ENCODE measurements at places on chromosomes 1 and 21. TPM values are rescaled to one million over a fixed set of nuclear protein-coding genes. Genes with fewer than 3 reads are reported as not detected.

RTCA gene
- total RNA-seq: 23.4 TPM

HES3 gene
- not detected for total RNA-seq

NGF gene
- total RNA-seq: 2.2 TPM

RNU1-3 gene
- total RNA-seq: not detected

DMRTA2 gene
- 0.22 TPM for total RNA-seq

LRRC71 gene
- total RNA-seq: 0.24 TPM

AMY1C gene
- not detected for total RNA-seq

SLFNL1 gene
- total RNA-seq: not detected

CCDC24 gene
- 8.9 TPM for total RNA-seq

GRHL3 gene
- total RNA-seq: 0.65 TPM

MAP1LC3C gene
- not detected for total RNA-seq

FAM43B gene
- total RNA-seq: 4.6 TPM

ATAD3B gene
- total RNA-seq: 2.5 TPM

CD84 gene
- total RNA-seq: not detected

VSIG8 gene
- not detected for total RNA-seq

CELSR2 gene
- total RNA-seq: 5.7 TPM

L1TD1 gene
- not detected for total RNA-seq

INAVA gene
- 43.1 TPM for total RNA-seq

LCE2B gene
- total RNA-seq: not detected

CFH gene
- total RNA-seq: 4.7 TPM

CBR1 gene
- 176 TPM for total RNA-seq

MYOG gene
- not detected for total RNA-seq

STUM gene
- not detected for total RNA-seq

PTGFR gene
- not detected for total RNA-seq

UBE2U gene
- total RNA-seq: not detected

MIS18A gene
- total RNA-seq: 16.1 TPM

LCE1B gene
- not detected for total RNA-seq

ERICH3 gene
- total RNA-seq: not detected

NUF2 gene
- total RNA-seq: 22.4 TPM

SYNC gene
- total RNA-seq: 13.9 TPM

LCE1A gene
- total RNA-seq: not detected

MYOM3 gene
- 5.6 TPM for total RNA-seq

BARHL2 gene
- not detected for total RNA-seq

DTL gene
- 21.9 TPM for total RNA-seq
